AG09319 (cell line): ENCODE measurements at places on chromosomes 5 and 9.

DNA sequence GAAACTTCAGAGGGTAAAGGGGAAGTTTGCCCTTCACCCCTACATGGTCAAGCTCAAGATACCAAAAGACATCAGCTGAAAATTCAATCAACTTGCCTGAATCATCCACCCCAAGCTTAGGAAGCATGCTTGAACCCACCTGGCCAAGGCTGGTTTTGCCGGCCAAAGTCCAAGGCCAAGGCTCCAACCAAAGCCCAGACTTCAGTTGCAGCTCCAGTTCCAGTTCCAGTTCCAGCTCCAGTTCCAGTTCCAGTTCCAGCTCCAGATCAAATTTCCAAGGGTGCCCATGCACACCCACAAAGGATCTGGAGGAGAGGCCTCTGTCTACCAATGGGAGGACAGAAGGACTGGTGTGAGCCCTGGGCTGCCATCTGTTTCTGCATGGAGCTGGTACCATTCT is 4.6 kb upstream of the SERINC5 start:
- DNase-seq, result no peak

- no peak for DNase-seq
These were observed 3.2 kb downstream of the COMMD10 start for GRCh38 chr5:116088062-116088461.

DNA sequence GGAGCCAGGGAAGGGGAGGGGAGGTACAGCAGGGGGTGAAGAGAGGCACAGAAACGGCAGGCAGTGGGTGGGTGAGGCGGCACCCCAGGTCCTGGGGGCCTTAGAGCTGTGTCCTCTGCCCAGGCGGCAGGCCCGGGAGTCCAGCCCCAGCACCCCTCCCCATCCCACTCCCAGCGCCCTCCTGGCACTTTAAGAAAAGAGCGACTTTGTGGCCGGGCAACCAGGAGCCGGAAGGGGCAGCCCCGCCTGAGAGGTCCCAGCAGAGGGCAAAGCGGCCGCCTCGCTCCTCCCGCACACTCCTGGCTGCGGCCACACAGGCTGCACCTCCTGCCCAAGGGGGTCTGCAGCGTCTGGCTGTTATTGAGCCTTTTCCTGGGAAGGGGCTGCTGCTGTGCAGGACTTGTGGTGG is 42.6 kb downstream of the NACC2 start:
- no peak for DNase-seq

DNA sequence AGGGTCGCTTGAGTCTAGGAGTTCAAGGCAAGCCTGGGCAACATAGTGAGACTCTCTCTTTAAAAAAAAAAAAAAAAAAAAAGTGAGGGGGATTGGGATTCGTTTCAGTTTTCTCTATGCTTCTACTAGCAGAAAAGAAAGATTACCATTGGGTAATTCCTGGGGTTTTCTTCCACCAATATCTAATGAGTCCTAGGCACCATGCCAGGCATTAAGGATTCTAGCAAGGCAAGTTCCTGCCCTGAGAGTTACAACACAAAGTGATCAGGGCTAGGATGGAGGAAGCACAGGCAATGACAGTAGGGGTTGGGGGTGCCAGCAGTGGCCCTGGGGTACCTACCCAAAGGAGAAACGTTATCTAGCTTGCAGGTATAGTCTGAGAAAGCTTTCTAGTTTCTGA is 90.8 kb downstream of the PCDH1 start:
- no peak for DNase-seq

DNA sequence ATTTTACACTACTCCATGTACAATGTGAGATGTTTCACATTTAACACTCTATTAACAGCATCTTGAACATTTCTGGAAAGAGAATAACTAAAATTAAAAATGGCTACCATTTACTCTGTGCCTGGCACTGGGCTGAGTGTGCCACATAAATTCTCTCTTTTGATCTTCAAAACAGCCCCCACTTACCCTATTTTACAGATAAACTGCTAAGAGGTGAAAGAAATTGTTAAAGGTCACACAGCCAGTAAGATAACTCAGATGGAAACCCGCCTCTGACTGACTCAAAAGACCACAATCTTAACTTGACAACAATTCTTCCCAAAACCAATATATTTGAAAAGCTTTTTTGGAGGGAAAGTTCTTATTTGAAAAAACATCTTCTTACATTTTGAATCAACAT is 97.3 kb downstream of the MAPKAP1 start:
- no peak for DNase-seq

- no peak for DNase-seq
These were observed 39.7 kb upstream of the ANKDD1B start for GRCh38 chr5:75571547-75571946.

- no peak for DNase-seq
These were observed 7.3 kb downstream of the AP3B1 start for GRCh38 chr5:78287169-78287568.

- DNase-seq, result no peak
These were observed 28.4 kb upstream of the RNF130 start for GRCh38 chr5:180099733-180100611.

DNA sequence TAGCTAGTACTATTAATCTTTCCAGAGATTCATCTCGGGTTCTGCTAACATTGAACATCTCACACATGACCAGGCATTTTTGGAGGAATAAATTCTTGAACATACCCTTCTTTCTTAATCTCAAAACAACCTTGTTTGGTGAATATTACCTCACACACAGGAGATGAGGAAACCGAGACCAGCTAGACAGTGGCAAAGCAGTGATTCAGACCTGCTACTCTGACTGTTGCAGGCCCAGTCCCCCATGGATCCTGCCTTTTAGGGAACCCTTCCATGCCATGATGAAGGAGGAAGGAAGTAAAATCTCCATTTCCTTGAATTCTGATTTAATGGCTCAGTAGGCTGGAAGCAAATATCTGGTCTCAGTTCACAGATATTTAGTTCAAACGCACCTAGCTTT is 2.6 kb downstream of the PCSK5 start:
- no peak for DNase-seq

GRCh38 chr9:31608416-31608815 is 776.0 kb upstream of the ACO1 start:
- no peak for DNase-seq

GRCh38 chr9:91771864-91772263 is 178.2 kb downstream of the ROR2 start:
- DNase-seq, result no peak

DNA sequence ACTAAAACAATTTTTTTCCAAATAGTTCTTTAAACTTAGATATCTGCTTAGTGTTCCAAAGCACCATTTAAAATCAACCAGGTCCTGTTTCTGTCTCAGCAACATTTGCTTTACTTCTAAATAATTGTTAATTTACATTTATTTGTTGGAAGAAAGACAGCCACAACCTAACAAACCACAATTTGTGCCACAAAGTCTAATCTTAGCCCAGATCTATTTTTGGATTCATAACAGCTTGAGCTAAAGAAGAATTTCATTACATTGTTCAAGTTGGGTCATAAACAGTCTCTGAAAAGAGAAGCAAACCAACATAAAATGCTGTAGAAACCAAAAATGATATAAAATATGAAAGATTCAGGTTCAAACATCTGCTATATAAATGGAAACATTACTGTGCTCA is 24.4 kb downstream of the MLLT3 start:
- DNase-seq, result no peak

- DNase-seq, result peak; percentile 95
These were observed 8.1 kb downstream of the FAM193B start for GRCh38 chr5:177546258-177546741.

DNA sequence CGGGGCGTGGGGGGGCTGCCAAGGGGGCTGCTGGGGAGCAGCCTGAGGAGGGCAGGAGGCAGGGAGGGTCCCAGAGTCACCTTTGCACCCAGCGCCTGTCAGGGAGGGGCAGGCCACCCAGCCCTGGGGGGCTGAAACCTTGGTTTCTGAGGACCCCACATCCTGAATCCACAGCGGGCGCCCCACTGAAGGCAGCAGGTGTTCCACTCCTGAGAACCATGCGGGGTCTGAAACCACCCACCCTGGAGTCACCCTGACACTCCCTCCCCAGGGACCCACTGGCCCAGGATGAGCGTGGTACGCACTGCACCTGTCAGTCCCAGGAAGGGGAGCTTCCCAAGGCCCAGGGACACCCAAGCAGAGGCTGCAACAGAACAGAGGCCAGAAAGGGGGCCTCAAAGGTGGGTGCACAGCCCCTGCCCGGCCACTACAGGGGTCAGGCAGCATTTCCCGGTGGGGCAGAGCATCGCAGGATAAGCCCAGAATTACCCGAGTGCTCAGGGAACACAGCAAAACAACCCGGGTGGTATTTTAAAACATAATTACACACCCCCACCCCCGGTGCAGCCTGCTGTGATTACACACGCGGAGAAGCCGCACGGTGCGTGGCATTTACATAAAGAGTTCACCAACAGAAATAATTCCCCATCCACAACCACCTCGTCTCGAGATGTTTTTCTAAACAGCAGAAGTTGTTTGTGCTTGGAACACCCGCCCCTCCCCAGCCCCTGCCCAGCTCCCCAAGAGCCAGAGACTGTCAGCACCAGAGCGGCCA is 57.3 kb upstream of the UBAC1 start:
- DNase-seq, result no peak

DNA sequence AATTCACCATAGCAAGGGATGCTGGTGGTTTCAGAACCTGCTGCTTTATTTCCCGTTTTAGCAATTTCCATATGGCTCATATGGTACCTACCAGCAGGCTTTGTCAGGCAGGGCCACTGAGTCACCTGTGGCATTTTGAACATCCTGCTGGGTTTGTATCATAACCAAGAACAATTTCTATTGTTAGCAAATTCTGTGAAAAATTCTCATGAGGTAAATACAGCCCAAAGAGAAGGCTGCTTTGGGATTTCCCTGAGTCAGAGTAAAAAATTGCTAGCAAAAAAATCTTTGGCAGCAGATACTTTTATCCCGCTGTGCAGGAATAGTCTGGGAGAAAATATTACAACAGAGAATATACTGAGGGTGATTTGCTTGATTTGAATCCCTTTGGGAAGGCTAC is 52.7 kb downstream of the PRR16 start:
- no peak for DNase-seq
